Hepatocyte (in vitro differentiated cells): ENCODE measurements at places on chromosomes 1 and 21. TPM values are rescaled to one million over a fixed set of nuclear protein-coding genes. Genes with fewer than 3 reads are reported as not detected.

Gene FCRL6
- not detected in 2 replicates for polyA plus RNA-seq

Gene SPRR2B
- not detected in 2 replicates for polyA plus RNA-seq

DNA sequence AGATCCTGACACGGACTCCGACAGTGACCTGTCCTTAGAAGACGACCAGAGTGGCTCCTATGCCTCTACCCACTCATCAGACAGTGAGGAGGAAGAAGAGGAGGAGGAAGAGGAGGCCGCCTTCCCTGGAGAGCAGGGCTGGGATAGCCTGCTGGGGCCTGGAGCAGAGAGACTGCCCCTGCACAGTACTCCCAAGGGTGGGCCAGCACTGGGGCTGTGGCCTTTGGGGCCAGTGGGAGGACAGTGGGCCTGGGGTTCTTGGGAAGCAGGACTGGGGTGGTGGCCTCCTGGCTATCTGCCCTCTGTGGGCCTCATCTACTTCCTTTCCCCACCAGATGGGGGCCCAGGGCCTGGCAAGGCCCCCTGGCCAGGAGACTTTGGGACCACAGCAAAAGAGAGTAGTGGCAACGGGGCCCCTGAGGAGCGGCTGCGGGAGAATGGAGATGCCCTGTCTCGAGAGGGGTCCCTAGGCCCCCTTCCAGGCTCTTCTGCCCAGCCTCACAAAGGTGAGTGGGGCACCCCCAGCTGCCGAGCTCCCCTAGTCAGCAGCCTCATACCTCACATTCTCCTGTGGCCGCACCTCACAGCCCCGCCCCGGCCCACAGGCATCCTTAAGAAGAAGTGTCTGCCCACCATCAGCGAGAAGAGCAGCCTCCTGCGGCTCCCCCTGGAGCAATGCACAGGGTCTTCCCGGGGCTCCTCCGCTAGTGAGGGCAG lies 10.0 kb downstream of the PSRC1 start:
- no peak for DNase-seq

GRCh38 chr1:167524651-167525050 lies 6.3 kb upstream of the CD247 start:
- no peak for DNase-seq

GRCh38 chr1:170511038-170511437 lies 20.9 kb upstream of the GORAB start:
- no peak for DNase-seq
